Activated T-helper 1 cell treated with Interleukin-2 at 50 U/mL for 16 hours (primary cell): ENCODE measurements at places on chromosomes 5 and 9.

DNA sequence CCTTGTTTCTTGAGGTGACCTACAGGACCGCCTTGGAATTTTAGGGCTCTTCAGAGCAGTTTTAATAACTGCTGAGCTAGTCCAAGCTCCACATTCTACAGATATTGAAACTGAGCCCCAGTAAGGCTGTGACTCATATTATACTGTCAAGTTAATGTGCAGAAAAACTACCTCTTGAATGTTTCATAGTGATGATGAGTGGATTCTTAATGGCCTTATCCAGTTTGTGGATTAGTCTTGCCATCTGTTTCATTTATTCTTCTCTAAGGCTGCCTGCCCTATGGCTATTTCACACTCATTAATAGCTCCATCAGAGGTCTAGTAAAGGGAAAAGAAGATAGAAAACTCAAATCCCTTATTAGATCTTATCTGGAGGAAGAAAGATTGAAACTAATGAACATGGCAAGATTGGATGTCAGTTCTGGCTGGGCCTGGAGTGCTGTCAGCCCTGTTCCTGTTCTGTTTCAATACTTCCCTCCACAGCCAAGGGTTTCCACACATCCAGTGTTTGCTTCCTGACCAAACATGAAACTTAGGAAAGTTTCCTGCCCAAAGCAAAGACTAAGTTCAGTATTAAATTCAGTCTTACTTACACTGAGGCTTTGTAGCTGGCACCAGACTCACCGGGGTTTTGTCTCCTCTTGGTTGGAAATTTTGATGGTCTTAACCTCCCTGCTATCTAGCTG lies 215.6 kb upstream of the DMAC1 start:
- no peak for DNase-seq

- no peak for DNase-seq
These were observed 305.8 kb upstream of the SMARCA2 start for GRCh38 chr9:1709347-1709746.

DNA sequence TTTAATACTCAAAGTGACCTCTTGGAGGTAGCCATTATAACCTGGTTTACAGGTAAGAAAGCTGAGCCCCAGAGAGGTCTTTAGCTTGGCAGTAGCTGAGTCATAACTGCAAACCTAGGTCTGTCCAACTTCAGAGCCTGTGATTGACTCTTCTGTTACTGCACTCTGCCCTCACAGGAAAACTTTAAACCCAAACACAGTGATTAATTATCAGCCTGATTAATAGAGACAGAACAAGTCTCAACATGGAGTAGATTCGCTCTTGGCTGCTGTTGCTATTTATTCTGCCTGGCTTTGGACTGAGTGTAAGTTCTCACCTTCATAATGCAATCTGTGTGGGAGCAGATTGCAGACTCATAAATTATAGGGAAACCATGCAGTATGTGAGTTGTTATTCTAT lies 27.4 kb upstream of the TXN start:
- no peak for DNase-seq

- no peak for DNase-seq
These were observed 39.5 kb downstream of the LARP1 start for GRCh38 chr5:154794525-154795234.

DNA sequence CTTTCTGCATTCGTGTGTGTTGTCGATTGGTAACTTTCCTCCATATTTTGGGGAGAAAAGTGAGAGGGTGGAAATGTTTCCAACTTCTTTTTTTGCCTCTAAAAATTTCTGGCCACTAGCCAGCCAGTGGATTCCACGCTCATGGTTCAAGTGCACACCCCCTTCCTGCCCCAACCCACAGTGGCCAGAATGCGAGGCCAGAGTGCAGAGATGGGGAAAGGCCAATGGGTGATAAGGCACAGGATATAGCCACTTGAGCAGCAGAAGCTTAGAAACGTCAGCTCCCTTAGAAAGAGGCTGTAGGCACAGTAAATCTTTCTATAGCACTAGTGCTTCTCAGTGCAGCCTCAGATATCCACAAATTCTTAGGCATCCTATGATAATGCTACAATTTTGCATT lies 75.8 kb upstream of the ADRB2 start:
- no peak for DNase-seq
